CD4-positive, alpha-beta T cell treated with Interleukin-6 at 100 ng/mL for 8 hours (primary cell): ENCODE measurements at places on chromosomes 12 and 14.
A peak's percentile ranks its signal among the peaks of the same experiment; 100 is the strongest.

- DNase-seq: no peak
These were observed 6.8 kb upstream of the BEGAIN start for GRCh38 chr14:100593751-100594624.

- DNase-seq: no peak
These were observed 59.2 kb downstream of the TRIM9 start for GRCh38 chr14:51035611-51036192.

- DNase-seq: no peak
These were observed 9.4 kb upstream of the CNIH1 start for GRCh38 chr14:54450535-54450934.

- DNase-seq: no peak
These were observed 127.5 kb downstream of the AACS start for GRCh38 chr12:125192690-125193221.

DNA sequence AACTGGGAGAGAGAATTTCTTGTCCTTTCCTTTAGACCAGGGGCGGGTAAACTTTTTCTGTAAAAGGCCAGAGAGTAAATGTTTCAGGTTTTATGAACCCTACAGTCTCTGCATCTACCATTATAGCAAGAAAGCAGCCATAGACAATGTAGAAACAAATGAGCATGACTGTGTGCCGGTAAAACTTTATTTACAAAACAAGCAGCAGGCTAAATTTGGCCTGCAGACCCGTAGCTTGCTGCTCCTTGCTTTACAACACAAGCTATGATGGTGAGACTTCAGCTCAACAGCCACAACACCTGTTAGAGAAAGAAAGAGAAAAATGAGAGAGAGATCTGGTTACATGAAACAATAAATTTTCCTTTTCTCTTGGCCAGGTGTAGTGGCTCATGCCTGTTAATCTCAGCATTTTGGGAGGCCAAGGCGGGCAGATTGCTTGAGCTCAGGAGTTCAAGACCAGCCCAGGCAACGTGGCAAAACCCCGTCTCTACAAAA lies 4.2 kb upstream of the CDC42BPB start:
- DNase-seq: no peak

DNA sequence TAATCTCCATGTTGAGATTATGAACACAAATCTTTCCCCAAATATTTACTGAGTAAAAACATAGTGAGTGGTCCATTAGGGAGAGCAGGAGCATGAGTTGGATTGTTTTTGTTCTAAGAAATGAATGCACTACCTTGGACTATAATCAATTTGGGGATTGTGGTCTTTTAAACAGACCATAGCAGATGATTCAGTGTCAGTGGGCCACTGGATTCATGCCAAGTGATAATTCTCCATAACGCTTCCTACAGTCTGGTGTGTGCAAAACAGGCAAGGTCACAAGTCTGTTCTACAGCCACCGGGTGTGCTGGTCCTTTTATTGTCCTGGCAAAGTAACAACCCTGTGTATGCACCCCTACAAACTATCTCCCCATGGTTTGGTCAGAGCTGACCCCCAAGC lies 266.3 kb downstream of the APAF1 start:
- DNase-seq: no peak

DNA sequence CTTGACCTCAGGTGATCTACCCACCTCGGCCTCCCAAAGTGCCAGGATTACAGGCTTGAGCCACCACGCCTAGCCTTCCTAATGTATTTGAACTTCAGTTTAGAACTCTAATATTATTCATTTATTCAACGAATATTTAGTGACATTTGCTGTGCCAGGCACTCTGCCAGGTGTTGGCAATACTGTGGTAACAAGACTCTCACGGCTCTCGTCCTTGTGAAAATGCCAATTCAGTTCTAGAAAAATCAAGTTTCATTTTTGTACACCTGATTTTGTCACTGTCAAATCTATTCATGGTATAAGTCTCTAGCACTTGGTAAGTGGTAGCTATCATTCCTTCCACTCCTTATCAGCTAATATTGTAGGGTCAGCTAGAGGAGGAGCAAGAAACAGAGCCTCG lies 6.3 kb upstream of the PWP1 start:
- no peak for DNase-seq

DNA sequence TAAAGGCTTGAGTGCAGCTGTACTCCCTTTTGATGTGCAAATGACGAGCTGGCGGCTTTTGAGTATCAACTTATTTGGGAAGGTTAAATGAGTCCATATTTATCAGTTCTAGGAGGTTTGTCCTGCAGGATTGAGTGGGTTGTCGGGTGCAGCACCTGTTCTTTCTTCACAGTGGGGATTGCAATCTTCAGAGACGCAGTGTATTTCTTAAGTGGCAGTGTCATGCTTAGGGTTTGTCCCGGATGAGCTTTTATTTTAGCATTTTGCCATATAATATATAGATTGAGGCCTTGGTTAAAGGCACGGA lies 1.2 kb downstream of the FUT8 start:
- DNase-seq: no peak

GRCh38 chr14:89750908-89751392 lies 203.6 kb downstream of the EFCAB11 start:
- no peak for DNase-seq

DNA sequence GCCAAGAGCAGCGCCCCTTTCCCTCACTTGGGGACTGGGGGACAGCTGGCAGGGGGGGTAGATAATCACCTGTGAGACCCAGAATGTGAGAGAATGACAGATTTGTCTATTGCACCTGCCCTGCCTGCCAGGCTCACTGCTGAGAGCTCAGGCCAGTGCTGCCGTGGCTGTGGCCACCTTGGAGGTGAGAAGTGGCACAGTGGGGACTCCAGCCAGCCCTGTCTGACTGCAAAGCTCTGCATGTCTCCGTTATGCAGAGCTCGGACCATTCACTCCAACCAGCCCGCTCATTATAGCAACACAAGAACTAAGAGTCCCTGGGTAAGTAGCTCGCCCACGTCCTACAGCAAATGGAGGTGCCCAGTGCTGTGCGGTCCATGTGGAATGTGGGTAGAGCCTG lies 88.8 kb downstream of the DICER1 start:
- no peak for DNase-seq

- DNase-seq: no peak
These were observed 328.8 kb downstream of the ADGRD1 start for GRCh38 chr12:131282292-131283080.

GRCh38 chr12:24960222-24960855 lies 11.4 kb upstream of the BCAT1 start:
- no peak for DNase-seq

- peak; percentile 78 for DNase-seq
These were observed 281.1 kb upstream of the AMIGO2 start for GRCh38 chr12:47360771-47361388.

DNA sequence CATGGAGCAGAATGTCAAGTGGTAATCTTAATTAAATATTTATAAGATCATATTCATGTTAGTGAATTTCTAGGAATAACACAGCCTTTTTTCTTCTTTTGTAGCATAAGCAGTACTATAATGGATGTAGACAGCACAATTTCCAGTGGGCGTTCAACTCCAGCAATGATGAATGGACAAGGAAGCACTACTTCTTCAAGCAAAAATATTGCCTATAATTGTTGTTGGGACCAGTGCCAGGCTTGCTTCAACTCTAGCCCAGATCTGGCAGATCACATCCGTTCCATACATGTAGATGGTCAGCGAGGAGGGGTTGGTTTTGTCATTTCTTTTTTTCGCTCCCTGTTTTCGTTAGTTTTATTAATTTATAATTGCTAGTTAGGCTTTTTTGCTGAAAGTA lies 23.1 kb downstream of the AEBP2 start:
- no peak for DNase-seq

GRCh38 chr12:2586156-2587038 lies 208.4 kb upstream of the FKBP4 start:
- DNase-seq: no peak
